GDM1 (cell line): ENCODE measurements at places on chromosomes 12 and 14.

DNA sequence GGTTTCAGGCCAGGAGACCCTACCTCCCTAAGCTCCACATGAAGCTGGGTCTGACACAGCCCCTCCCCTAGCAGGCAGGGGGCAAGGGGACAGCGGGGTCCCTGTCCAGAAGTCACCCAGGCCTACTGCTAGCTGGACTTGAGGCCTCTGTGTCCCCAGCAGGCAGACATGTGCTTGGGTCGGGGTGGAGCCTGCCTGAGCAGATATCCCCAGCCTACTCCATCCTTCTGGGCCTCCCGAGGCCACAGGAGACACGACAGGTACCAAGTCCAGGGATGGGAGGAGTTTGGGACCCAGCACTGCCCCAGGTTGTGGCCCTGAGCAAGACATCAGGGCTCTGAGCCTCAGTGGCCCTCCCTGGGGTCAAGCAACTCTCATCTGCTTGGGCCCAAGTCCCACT, 105.2 kb upstream of the EIF5 start:
- no peak for DNase-seq

GRCh38 chr14:22337521-22337920, 251.5 kb downstream of the DAD1 start:
- DNase-seq, result no peak

DNA sequence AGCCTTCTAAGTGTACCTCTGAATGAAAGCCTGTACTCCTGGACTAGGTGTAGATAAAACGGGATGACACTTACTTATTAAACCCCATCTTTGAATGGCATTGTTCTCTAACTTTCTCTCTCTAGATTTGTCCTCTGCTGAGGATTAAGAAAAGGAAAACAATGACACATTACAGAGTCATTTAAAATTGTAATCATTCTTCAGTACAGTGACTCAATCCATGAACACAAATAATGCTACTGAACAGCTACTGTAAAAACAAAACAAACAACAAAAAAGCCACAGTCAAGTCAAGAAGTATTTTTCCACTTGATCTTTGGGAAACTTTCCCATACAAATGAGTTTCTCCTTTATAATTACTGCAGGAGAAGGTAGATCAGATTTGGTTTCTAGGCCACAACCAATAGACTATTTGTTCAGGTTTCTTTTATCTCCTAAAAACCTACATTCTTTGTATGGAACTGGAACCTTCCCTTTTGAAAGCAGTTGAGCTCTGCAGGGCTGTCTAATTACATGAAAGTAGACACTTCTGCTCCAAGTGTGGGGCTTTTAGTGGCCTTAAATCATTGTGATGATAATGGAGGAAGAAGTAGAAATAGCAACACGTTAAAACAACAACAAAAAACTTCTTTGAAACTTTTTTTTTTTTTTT, 219.1 kb downstream of the ESR2 start:
- no peak for DNase-seq

GRCh38 chr14:36619853-36620252, 37.4 kb upstream of the NKX2-8 start:
- no peak for DNase-seq

DNA sequence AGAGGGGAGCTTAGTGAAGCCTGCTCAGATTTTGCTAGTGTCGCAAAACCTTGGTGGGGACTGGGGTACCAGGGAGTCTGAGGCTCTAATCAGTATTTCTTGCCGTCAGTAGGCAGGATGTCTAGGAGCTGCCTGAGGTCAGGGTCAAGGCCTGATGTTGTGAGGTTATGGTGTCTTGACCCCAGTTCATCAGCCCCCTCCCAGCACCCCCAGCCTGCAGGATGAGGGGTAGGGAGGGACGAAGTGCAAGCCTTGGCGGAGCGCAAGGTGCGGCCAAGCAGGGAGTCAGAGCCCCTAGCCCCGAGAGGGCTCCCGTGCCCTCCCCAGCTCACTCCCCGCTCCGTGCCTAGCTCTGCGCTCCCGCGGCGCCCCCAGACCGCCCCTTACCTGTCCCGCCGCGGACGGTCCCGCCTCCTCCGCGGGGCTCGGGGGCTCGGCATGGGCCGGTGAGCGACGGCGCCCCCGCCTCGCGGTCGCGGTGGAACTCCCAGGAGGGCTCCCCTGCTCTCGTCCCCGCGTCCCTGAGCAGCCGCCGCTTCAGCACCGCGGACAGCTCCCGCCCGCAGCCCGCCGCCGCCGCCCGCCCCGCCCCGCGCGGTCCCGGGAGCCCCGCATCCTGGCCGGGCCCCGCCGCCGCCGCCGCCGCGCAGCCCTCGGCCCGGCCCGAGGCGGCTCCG, 347 bp downstream of the SYNDIG1L start:
- DNase-seq, result peak; percentile 5

- peak; percentile 33 for DNase-seq
Measured at GRCh38 chr12:27333403-27334009, 870 bp downstream of the BMAL2 start.

DNA sequence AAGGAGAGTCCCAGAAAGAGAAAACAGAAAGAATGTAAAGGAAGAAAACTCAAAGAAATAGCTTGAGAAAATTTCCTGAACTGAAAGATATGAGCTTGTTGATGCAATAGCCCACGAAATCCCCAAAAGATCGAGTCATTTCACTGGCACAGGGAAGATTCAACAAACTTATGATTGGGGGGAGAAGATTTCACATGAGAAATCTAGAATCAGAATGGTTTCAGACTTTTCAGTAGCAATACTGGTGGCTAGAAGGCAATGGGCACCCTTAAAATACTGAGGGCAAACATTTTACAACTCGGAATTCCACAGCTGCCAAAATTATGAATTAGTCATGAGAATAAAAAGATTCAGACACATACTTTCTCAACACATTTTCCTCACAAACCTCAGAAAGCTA, 8.9 kb upstream of the KRT7 start:
- DNase-seq, result no peak

- peak; percentile 27 for DNase-seq
Measured at GRCh38 chr12:122031342-122032216, 9.9 kb downstream of the BCL7A start.

DNA sequence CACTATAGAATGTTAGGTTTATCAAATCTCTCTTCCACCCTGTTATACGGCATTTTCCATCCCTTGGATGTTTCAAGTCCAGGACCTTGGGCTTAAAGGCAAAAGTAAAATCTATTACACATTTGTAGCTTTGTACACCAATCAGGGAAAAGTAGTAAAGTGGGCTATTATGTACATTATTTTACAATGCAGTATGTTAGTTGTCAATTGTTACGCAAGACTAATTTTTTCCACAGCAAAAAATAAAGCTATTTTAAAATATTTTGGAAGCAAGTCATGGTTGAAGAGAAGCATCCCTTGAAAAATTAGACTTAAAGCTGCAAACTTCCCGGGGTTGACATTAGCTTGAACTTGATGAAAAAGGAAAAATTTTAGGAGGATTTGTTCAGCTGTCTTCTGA, 476.2 kb downstream of the DIO2 start:
- no peak for DNase-seq

DNA sequence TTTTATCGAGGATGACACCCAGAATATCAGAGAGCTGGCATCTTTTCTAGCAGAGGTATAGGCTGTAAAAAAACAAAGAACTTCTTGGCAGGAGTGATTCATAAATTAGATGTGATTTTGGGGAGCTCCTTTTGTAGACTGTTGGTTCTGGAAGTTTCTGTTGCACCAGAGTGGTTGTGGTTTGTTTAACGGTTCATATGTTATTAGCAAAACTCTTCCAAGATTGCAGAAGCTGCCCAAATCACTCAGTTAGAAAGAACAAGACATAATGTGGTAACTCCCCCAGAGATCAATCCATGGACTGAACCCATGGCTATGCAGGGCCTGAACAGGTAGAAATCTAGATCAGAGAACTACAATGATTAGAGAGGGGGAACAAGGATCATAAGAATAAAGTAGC, 6.7 kb upstream of the RNASE10 start:
- DNase-seq, result no peak

- DNase-seq, result no peak
Measured at GRCh38 chr14:37139710-37140109, 32.7 kb downstream of the SLC25A21 start.

DNA sequence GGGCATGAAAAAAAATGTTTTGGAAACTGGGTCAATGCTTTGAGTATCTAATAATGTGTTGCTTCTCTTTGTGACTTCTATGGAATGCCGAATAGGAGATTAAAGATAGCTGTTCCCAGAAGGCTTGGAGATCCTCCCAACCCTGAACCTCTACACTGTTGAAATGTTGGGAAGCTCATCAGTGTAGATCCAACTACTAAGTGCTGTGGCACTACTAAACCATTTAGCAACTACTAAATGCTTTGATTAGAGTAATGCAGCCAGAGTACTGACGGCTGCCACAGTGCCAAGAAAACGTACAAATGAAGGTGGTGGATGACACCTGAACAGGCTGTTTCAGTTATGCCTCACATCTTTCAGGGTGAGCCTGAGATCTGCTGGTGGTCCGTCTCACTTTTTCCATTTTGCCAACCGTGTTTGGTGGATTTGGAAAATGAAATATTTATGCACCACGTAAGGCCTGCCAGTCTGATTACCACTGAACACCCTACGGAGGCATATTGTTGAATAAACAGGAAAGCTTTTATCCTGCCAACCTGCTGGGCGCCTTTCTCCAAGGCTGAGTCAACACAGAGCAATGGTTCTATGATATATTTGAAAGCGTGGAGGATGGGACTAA, 938.0 kb upstream of the FLRT2 start:
- DNase-seq, result no peak

GRCh38 chr12:122318607-122319605, 52.6 kb upstream of the VPS33A start:
- no peak for DNase-seq

GRCh38 chr12:118237052-118237665, 101.2 kb downstream of the PEBP1 start:
- peak; percentile 22 for DNase-seq

DNA sequence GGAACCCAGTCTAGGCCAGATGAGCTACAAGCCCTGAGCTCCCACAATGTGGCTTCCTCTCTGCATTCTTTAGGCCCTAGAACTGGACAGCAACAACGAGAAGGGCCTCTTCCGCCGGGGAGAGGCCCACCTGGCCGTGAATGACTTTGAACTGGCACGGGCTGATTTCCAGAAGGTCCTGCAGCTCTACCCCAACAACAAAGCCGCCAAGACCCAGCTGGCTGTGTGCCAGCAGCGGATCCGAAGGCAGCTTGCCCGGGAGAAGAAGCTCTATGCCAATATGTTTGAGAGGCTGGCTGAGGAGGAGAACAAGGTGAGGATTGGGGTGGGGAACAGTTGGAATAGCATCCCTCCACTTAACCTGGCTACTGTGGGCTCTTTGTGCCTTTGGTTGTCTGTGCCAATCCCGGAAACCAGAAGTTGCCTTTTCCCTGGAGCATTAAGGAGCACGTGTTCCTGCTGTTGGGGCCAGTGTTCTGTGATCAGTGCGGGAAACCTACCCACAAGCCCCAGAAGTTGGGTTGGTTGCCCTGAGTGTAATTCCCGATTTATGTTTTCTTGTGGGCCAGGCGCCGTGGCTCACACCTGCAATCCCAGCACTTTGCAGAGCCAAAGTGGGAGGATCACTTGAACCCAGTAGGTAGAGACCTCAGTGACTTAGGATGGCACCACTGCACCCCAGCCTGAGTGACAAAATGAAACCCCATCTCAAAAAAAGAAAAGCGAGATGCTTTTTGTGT, 6.4 kb downstream of the FKBP4 start:
- DNase-seq, result no peak

DNA sequence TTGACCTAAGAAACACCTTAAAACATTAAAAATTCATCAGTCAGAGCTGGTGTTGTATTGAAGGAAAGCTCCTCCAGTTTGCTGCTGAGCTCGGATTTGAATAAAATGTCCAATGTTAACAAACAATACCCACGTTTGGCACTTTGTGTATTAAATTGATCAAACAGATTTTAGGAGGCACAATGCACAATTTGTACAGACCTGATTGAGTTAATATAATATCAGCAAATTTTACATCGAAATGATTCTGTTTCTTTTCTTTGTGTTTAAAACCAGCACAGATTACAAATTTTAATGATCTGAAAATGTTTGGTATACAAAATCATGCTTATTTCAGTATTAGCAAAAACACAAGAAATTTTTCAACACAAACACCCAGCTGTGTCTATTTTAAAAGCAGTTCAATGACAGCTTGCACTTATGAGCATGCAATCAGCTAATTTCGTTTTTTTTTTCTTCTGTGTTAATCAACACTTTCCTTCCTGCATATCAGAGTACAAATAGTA, 2.8 kb upstream of the FOXG1 start:
- no peak for DNase-seq

- DNase-seq, result no peak
Measured at GRCh38 chr14:75264036-75264435, 14.6 kb upstream of the FOS start.

GRCh38 chr14:64174922-64175782, 119.0 kb downstream of the ESR2 start:
- no peak for DNase-seq

DNA sequence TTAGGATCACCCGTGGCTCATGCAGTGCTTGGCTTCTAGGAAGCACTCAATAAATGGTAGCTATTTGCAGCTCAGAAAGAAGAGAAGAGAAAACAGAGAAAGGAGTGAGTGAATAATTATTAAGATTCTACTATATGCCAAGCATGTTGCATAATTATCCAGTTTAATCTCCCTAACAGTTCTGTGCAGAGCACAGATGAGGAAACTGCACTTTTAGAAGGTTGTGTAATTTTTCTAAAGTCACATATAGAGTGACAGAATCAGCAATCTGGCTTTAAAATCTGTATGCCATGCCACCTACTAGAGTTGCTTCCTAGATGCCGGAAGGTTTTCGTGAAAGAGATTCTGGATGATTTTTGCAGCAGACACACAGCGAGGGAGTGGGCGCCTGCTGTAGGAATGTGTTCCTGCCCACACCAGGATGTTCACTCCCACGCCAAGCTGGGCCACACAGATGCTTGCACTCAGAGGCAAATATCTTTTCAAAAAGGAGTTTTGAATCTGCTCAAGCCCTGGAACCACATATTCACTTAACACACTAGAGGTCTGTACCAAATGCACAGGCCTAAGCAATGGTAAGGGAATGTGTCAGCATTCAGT, 50.2 kb upstream of the SMCO2 start:
- no peak for DNase-seq

DNA sequence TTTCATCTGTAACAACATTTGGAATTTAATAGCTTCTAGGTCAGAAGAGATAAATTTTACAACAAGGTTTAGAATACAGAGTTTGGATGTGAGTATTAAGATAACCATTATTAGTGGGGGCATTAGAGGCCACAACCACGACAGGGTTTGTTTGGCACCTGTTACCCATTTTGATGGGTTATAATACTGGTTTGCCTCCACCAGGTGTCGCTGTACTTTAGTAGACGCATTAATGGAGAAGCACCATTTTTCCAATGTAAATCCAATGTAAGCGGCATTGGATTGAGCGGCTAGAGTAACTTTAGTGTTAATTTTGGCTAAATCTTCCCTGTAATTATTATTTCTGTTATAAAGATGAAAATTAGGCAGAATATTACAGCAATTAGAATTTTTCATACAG, 136.2 kb downstream of the SLCO1B3 start:
- no peak for DNase-seq
